SIG-M5 (cell line): ENCODE measurements at places on chromosomes 12 and 14.

GRCh38 chr12:77256956-77257355 is 191.6 kb upstream of the E2F7 start:
- DNase-seq, result no peak

GRCh38 chr14:49966971-49967630 is 74.2 kb downstream of the ARF6 start:
- DNase-seq, result no peak

- DNase-seq, result no peak
Observed at GRCh38 chr14:73715707-73716106, 1.5 kb upstream of the PNMA1 start.

GRCh38 chr12:89597770-89598169 is 71.9 kb upstream of the POC1B start:
- no peak for DNase-seq

DNA sequence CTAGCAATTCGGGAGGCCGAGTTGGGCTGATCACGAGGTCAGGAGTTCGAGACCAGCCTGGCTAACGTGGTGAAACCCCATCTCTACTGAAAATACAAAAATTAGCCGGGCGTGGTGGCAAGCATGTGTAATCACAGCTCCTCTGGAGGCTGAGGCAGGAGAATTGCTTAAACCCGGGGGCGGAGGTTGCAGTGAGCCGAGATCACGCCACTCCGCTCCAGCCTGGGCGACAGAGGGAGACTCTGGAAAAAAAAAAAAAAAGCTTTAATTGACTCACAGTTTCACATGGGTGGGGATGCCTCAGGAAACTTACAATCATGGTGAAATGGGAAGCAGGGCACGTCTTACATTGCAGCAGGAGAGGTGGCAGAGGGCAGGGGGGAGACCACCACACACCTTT is 30.6 kb upstream of the SLC2A3 start:
- DNase-seq, result no peak

DNA sequence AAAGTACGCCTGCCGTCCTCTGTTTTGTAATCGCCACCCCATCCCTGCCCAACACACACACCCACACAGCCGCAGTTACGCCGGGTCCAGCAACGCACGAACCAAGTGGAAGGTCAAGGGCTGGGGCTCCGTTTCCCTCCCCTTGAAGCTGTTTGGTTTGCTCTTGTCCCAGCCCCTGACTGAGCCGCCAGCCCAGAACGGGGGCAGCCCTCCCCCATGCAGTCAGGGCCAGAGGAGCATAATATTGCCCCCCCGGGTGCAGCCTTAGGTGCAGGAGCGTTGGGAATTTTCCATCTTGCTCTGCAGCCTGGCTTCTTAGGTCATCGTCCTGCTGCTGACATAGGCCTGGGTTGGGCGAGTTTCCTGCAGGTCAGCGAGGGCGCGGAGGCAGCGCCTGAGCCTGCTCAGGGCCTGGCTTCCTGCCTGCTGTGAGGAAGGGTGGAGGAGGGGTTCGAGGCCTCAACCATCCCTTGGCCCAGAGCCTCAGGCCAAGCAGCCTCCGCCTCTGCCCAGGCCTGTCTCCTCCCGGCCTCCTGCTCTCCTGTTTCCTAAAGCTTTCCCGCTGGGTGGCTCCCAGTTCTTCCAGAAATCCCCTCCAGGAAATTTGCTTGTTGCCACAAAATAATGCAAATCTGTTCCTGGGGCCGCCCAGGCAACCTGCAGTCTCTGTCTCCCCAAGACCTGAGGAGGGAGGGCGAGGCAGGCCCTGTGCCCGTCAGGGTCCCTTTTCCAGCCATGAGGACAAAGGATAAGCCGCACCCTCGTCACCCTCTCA is 44.5 kb downstream of the PSMA6 start:
- no peak for DNase-seq

- no peak for DNase-seq
Observed at GRCh38 chr12:115337693-115338543, 653.9 kb upstream of the TBX3 start.
